NT2/D1 (cell line): ENCODE measurements at places on chromosomes 4 and X.

- no peak for DNase-seq
These were observed 76.9 kb downstream of the LRRC66 start for GRCh38 chr4:51943221-51943620.

DNA sequence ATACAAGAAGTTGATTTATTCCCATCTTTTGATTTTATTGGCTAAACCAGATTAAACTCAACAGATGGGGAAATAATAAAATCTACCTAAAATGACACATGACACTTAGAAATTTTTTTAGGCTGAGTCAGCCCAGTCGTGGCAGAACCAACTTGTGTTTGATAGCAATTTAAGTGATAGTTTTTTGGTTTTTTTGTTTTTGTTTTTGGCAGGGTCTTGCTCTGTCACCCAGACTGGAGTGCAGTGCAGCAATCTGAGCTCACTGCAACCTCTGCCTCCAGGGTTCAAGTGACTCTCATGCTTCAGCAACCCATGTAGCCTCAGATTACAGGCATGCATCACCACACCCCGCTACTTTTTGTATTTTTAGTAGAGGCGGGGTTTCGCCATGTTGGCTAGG, 370.3 kb upstream of the NOCT start:
- DNase-seq: no peak

- DNase-seq: no peak
These were observed 46.9 kb upstream of the SYTL5 start for GRCh38 chrX:37959212-37960021.

- peak; percentile 27 for DNase-seq
These were observed 55.6 kb upstream of the ADRA2C start for GRCh38 chr4:3710451-3711182.

DNA sequence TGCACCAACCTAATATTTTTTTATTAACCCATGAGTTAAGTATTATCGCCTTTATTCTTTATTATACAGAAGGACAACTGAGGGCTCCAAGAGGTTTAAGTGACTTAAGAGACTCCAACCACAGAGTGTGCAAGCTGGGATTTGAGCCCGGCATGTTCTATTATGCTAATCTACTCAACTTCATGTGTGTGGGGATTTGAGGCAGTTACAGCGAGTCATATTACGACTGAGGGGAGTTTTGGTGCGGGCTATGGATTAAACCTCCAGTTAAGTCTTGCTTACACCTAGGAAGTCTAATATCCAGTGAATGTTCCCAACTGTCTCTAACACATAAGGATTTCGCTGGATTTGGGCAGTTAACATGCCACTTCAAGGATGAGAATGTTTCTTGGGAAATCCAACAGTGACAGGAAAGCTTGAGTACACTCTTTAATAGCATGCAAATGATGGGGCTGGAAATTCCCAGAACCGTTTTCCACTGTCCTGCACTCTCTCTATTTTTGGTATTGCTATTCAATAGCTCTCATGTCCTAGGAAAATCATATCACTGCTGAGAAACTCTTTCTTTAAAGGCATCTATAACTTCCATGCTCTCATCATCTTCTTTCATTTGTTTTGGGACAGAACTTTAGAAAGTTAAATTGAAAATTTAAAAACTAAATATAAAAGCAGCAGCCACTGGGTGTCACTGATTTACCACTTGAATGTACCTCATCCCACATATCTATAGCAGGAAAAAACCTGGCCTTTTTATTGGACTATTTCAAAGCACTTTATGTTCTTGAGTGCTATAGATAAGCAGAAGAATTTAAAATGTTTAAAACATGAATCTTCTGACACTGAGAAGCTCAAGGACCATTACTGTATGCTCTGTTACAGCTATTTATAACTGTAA, 165.1 kb upstream of the TTC29 start:
- no peak for DNase-seq

DNA sequence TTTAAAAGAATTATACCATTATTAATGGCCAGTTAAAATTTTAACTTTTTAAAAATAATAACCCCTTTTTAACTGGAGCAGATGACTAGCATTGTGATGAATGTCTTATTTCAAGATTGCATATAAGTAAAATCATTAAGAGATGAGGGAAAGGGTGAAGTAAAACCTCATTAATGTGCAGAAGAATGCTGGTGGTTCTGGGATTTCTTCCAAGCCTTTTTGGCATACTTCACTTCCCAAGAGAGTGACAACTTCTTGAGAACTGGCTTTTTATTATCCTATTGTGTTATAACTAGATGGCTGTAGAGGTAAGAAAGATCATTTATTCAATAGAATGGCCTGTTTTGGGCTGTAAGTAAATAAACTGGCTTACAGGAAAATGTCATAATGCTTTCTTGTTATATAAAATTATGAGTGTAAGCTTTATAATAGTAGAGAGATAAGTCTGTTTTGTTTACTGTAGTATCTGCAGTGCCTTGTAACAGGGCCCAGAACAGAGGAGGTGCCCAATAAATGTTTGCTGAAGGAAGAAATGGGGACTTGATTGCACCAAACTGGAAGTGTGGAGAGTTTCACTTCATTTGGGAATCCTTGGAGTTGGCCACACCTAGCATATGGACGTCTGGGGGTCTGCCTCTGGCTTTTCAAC, 242.9 kb upstream of the PITX2 start:
- DNase-seq: no peak

GRCh38 chr4:27057053-27057452, 196.4 kb downstream of the STIM2 start:
- no peak for DNase-seq

DNA sequence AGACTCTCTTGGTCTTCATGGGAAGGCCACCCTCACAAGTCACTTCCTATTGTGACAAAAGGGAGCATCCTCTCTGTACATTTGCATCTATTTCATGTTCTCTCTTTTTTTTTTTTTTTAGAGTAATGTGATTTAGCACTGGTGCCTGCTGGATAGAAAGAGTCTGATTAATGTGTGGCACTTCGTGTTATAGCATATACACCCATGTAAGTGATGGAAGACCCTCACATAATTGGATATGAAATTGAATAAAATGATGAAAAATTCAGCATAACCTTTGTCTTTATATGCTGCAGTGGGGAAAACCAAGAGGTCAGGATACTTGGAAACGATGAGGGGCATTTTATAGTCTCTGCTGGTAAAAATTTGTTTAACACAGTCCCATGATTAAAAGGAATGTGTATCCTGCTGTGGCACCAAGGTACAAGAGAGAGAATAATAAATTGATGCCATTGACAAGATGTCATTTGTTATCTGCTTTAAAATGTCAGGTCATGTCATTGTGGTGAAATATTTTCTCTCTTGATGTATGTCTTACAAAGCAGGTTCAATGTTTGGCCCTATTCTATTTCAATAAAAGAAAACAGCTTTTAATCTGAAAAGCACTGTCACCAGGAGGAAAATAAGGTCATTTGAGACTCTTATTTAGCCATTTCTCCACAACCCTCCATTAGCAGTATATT, 1115.4 kb downstream of the STPG2 start:
- DNase-seq: no peak

DNA sequence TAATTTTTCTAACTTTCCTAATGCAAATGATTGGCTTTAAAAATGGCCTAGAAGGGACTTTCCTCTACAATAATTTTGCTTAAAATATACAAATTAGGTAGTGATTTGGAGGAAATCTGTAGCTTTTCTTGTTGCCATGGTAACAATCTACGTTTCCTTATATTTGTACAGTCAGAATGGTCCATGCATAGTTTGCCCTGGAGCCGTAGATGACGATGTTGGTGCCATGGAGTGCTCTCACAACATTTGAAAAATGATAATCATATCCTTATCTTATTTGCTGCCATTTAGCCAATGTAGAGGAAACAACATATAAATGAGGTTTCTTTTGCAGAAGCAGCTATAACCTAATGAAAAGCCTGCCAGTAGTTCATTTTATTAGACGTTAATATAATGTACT, 89.0 kb upstream of the NMU start:
- DNase-seq: no peak

- DNase-seq: no peak
These were observed 222.6 kb upstream of the INTU start for GRCh38 chr4:127410201-127410600.

GRCh38 chr4:156676116-156676851, 295.3 kb downstream of the PDGFC start:
- DNase-seq: no peak

DNA sequence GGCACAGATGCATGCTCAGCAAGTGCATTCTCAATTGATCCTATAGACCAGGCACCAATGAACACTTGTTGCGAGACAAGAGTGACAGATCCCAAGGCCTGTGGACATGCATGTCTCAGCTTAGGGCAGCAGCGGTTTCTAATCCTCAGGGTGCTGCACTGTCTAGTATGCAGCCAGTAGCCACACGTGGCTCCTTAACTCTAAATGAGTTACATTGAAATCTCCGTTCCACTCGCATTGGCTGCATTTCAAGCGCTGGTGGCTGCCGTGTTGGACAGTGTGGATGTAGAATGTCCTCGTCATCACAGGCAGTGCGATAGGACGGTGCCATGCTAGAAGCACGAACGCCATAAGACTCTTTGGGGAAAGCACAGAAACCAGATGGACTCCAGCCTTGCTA, 24.0 kb upstream of the AFAP1 start:
- no peak for DNase-seq

DNA sequence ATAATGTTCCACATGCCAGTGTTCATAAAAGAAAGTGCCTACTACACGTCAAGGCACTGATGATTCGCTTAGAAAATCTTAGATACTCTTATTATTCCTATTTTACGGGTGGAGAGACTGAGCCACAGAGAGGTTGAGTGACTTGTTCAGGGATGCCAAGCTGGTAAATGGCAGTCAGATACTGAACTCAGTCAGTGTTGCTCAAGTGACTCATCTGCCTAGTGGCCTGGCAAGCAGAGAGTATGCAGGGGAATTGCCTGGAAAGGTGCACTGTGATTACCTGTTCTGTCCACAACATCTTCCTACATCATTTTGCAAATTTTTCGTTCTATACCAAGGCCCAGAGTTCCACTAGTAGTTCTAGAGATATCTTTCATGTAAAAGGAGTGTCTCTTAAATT, 68.4 kb downstream of the RAPGEF2 start:
- DNase-seq: no peak

- no peak for DNase-seq
These were observed 622.7 kb downstream of the PCDH18 start for GRCh38 chr4:136909626-136910025.

DNA sequence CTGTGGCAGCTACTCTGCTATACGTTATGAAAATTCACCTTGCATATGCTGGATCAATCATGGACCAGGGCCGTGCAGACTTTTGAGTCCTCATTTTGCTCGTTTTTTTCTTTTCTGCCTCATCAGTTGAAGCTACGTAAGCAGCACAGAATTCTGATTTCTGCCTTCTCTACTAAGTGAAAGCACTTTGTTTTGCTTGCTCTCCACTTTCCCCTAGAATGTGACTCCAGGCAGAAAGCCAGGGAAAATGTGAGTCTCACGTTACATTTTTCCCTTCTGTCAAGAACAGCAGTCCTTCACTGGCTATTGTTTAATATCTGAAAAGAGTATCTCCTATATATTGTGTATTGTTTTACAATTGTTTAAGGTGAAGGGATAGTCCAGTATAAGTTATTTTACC, 1840.1 kb downstream of the PCDH7 start:
- no peak for DNase-seq

DNA sequence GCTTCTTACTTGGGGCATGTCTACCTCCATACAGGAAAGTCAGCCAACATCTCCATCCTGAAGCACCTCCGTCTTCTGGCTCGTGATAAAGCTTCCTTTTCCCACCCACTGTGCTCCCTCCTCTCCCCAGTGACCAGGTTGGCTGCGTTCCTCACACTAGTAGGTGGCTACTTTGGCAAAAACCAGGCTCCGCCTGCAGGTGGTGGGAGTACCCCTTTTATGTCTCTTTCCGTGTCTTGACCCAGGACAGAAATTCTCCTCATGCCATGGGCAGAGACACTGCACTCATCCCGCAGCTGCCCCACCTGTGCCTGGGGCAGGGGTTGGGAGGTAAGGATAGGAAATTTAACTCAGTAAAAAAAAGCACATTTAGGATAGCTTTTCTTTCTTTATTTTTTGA, 50.9 kb downstream of the ENPP6 start:
- DNase-seq: no peak

- no peak for DNase-seq
These were observed 39.8 kb downstream of the NHS start for GRCh38 chrX:17414839-17415238.

DNA sequence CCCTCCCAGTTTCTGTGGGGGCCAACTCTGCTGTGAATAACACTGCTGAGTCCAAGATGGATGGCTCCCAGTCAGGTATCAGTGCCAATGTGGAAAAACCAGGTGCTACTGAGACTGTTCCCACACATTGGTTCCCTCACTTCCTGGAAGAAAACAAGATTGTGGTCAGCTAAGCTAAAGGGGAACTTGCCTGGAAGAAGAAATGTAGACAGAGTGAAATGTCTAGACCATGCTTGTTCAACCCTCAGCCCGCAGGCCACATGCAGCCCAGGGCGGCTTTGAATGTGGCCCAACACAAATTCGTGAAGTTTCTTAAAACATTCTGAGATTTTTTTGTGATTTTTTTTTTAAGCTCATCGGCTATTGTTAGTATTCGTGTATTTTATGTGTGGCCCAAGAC, 28.6 kb upstream of the UTP14A start:
- DNase-seq: no peak

- no peak for DNase-seq
These were observed 39.8 kb downstream of the BBS12 start for GRCh38 chr4:122772311-122772710.

GRCh38 chr4:158446106-158446505, 75.6 kb upstream of the RXFP1 start:
- DNase-seq: no peak

DNA sequence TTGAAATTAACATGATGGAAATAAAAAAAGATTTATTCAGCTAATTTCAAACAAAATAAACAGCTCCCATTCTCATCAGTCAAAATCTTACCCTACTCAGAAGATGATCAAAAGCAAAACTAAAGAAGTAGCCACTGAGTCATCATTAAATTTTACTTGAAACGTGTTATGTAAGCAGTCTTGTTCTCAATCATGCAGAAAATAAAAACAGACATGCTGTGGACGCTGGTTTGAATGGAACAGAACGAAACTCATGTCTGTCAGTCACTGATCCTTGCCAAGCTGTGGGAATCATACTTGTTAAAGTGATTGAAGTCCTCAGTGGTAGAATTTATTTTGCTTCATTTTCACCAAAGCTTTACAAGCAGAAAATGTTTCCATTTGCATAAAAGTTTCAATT, 77.2 kb upstream of the TLR3 start:
- DNase-seq: no peak

DNA sequence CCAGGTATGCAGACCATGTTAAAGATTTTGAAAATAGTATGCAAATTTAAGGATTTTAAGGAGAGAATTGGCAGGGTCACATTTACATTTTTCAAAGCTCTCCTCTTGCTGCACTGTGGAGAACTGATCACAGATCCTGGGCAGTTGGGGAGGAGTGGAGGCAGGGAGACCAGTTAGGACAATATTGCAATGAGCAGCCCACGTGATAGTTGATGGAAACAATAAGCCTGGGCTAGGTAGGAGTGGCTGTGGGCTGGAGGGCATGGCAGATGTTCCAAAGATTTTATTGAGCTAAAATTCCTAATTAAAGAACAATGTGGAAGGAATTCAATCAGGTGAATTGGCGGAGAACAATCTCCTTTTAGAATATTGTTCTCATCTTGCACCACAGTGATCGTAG, 50.6 kb downstream of the ENPEP start:
- DNase-seq: no peak
